Naive thymus-derived CD8-positive, alpha-beta T cell (primary cell): ENCODE measurements at places on chromosomes 3 and 15.
A peak's percentile ranks its signal among the peaks of the same experiment; 100 is the strongest.

GRCh38 chr3:94234177-94234788 lies 171.4 kb downstream of the NSUN3 start:
- no peak overlapping the region for H3K27ac ChIP-seq
- DNase-seq: no peak
- H3K4me1 ChIP-seq: no peaks in the 10 kb centered on the region
- no peak overlapping the region for H3K4me3 ChIP-seq
- no peaks in the 10 kb centered on the region for H3K36me3 ChIP-seq
- peaks cover 5% of the 10 kb centered on the region for H3K27me3 ChIP-seq

GRCh38 chr15:65254356-65254755 lies 32.3 kb downstream of the PARP16 start:
- no peaks in the 10 kb centered on the region for H3K27me3 ChIP-seq
- no peak for DNase-seq
- no peak overlapping the region for H3K27ac ChIP-seq
- no peak overlapping the region for H3K4me3 ChIP-seq
- peaks cover 20% of the 10 kb centered on the region for H3K4me1 ChIP-seq

GRCh38 chr3:137761099-137761562 lies 3.0 kb upstream of the SOX14 start:
- no peak overlapping the region for H3K4me3 ChIP-seq
- no peak overlapping the region for H3K27ac ChIP-seq
- H3K27me3 ChIP-seq: peaks cover 53% of the 10 kb centered on the region
- peaks cover 5% of the 10 kb centered on the region for H3K36me3 ChIP-seq
- H3K4me1 ChIP-seq: peaks cover 9% of the 10 kb centered on the region
- DNase-seq: no peak

DNA sequence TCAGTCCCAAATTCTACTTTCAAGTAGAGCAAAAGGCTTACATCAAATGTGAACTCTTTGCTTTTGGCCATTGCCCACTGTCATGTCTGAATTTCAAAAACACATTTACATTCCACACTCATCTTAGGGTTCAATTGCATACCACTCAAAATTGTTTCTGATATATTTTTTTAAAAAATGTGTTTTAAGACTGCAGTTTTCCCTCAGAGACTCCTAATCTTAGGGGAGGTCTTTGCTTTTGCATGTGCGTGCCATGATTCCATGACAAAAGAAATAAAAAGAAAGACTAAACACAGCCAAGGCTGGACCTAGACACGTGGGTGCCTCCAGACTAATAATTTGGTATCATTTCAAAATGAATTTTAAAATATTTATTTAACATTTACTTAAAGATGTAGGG lies 396.8 kb upstream of the RASGRP1 start:
- H3K27ac ChIP-seq: no peak overlapping the region
- peaks cover 2% of the 10 kb centered on the region for H3K27me3 ChIP-seq
- DNase-seq: no peak
- H3K36me3 ChIP-seq: no peaks in the 10 kb centered on the region
- H3K4me3 ChIP-seq: no peak overlapping the region
- H3K4me1 ChIP-seq: no peaks in the 10 kb centered on the region

GRCh38 chr3:50417637-50418033 lies 58.3 kb upstream of the TMEM115 start:
- peaks cover 3% of the 10 kb centered on the region for H3K4me1 ChIP-seq
- no peaks in the 10 kb centered on the region for H3K36me3 ChIP-seq
- no peaks in the 10 kb centered on the region for H3K27me3 ChIP-seq
- no peak overlapping the region for H3K27ac ChIP-seq
- no peak overlapping the region for H3K4me3 ChIP-seq
- DNase-seq: no peak

GRCh38 chr3:4401441-4401840 lies 65.6 kb downstream of the SUMF1 start:
- H3K36me3 ChIP-seq: peaks cover 76% of the 10 kb centered on the region
- no peak overlapping the region for H3K4me3 ChIP-seq
- no peak overlapping the region for H3K27ac ChIP-seq
- H3K27me3 ChIP-seq: no peaks in the 10 kb centered on the region
- peaks cover 4% of the 10 kb centered on the region for H3K4me1 ChIP-seq

DNA sequence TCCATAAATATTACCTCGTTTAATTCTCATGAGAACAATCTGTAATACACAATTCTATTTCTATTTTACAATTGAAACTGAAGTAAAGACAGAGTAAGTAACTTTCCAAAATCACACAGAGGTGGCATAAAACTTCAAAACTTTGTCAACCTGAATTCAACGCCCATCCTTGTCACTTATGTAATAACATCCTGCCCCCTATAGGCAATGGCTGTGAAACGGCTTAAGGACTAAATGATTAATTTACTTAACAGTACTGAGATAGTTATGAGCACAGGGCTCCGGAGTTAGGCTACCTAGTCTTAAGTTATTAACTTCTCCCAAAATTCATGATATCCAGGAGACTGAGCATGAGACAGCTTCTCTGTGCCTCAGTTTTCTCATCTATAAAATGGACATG lies 293.1 kb upstream of the CHRM5 start:
- no peaks in the 10 kb centered on the region for H3K36me3 ChIP-seq
- no peak overlapping the region for H3K4me3 ChIP-seq
- H3K4me1 ChIP-seq: no peaks in the 10 kb centered on the region
- no peak overlapping the region for H3K27ac ChIP-seq
- no peak for DNase-seq

DNA sequence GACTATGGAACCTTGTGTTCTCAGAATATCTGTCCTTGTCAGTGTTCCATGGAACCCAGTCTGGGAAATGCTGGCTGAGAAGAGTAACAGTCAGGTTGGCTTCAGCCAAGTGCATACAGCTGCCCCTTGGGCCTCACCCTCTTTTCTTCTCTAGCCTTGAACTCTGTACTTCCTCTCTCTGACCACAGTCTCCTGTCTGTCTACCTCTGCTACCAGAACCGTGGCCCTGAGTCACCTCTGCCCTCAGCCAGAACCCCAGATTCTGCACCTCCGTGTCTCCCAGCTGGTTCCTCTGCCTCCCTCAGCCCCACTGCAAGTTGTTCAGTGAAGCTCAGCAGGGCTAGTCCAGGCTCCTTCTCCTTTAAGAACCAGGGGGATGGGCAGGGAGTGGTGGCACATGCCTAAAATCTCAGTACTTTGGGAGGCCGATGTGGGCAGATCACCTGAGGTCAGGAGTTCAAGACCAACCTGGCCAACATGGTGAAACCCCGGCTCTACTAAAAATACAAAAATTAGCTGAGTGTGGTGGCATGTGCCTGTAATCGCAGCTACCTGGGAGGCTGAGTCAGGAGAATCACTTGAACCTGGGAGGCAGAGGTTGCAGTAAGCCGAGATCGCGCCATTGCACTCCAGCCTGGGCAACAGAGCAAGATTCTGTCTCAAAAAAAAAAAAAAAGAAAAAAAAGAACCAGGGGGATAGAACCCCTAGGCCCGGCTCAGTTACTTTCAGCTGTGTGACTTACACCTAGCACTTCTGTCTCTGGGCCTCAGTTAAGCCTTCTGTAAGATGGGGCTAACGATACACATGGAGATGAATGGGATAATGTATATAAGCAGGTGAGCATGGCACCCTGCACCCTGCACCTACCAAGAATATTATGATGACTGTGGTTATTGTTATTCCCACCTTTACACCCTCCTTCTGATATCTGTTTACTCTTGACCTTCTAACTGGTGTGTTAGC lies 24.3 kb upstream of the TATDN2 start:
- no peak for DNase-seq
- peak overlapping the region; percentile 60 for H3K4me3 ChIP-seq
- H3K27ac ChIP-seq: peak overlapping the region; percentile 70
- no peaks in the 10 kb centered on the region for H3K27me3 ChIP-seq
- peaks cover 18% of the 10 kb centered on the region for H3K4me1 ChIP-seq
- H3K36me3 ChIP-seq: peaks cover 28% of the 10 kb centered on the region

DNA sequence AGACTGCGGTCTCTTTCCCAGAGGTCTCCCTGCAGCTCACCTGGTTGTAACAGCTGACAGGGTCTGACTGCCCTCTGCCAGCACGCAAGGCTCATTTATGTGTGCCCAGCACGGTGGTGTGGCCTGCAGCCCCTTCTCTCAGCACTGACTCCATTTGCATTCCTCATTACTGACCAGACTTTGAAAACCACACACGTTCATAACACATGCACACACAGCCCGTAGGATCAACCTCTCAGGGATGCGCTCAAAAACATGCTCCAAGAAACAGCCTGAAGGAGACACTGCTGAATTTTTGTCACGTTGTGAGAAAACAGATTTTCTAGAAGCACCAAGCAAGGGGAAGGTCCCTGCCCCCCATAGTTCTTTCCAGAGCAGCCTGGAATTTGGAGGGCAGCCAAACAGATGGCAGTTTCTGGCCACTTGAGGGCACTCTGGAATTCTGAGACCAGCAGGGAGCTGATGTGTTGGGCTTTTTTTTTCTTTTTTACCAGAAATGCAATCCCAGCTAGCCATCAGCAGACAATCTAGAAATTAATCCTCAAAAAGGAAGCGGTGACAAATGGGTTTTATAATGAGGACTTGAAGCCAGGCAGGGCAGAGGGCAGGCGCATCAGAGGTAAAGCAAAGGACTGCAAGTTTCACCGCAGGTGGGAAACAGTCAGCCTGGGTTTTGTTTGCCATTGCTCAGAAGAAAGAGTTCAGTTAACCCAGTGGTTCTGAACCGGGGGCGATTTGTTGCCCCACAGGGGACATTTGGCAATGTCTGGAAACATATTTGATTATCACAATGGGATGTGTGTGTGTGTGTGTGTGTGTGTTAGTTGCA lies 170.5 kb upstream of the PROK2 start:
- no peaks in the 10 kb centered on the region for H3K27me3 ChIP-seq
- H3K27ac ChIP-seq: no peak overlapping the region
- no peaks in the 10 kb centered on the region for H3K36me3 ChIP-seq

DNA sequence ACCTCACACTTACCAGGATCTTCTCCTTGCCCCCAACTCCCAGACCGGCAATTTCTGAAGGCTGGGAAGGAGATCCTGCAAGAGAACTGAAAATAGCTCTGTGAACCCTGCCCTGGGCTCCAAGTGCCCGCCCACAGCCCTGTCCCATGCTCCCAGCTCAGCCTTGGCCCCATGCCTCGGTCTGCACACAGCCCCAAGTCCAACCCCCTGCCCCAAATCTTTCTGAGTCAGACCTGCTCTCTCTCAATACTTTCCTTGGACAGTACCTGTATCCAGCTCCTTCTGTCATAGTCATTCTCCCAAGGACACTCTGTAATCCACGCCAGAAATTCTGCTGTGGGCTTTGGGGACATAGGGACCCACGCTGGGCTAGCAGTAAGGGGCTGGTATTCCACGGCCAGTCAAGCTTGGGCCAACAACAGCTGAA lies 6.3 kb upstream of the SMAD3 start:
- H3K4me3 ChIP-seq: no peak overlapping the region
- H3K4me1 ChIP-seq: peaks cover 7% of the 10 kb centered on the region
- no peak overlapping the region for H3K27ac ChIP-seq

GRCh38 chr3:194715022-194715800 lies 29.5 kb downstream of the FAM43A start:
- no peak for DNase-seq
- peaks cover 15% of the 10 kb centered on the region for H3K4me1 ChIP-seq
- H3K27ac ChIP-seq: no peak overlapping the region
- H3K27me3 ChIP-seq: no peaks in the 10 kb centered on the region

- no peaks in the 10 kb centered on the region for H3K36me3 ChIP-seq
- H3K4me3 ChIP-seq: no peak overlapping the region
- peak overlapping the region; percentile 11 for H3K27ac ChIP-seq
- DNase-seq: no peak
Observed at GRCh38 chr3:23372285-23372684, 169.2 kb downstream of the UBE2E2 start.

- H3K27ac ChIP-seq: no peak overlapping the region
- no peaks in the 10 kb centered on the region for H3K36me3 ChIP-seq
- DNase-seq: no peak
- H3K4me3 ChIP-seq: no peak overlapping the region
- H3K4me1 ChIP-seq: no peaks in the 10 kb centered on the region
- peaks cover 4% of the 10 kb centered on the region for H3K27me3 ChIP-seq
Observed at GRCh38 chr3:49619649-49620048, 54.5 kb upstream of the APEH start.

- H3K27ac ChIP-seq: no peak overlapping the region
- no peak for DNase-seq
- H3K27me3 ChIP-seq: no peaks in the 10 kb centered on the region
- H3K36me3 ChIP-seq: peaks cover 23% of the 10 kb centered on the region
- no peaks in the 10 kb centered on the region for H3K4me1 ChIP-seq
- H3K4me3 ChIP-seq: no peak overlapping the region
Observed at GRCh38 chr3:179398574-179399231, 51.2 kb downstream of the MFN1 start.

DNA sequence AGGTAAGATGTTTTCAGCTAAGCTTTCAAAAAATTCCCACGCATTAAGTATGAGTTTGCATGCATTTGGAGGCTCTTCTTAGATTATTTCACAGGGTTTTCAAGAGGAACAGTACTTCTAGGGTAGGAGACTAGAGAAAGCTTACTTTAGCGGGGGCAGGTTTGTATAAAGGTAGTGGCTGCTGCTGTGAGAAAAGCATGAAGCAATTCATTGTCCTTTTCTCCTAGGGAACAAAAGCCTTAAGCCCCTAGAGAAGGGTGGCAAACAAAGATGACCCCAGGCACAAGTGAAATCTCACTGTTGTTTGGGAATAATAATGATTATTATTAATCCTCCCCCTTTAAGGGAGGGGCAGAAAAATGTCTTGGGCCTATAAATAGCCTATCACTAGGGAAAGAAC lies 310.7 kb downstream of the DIPK2A start:
- H3K27ac ChIP-seq: no peak overlapping the region
- DNase-seq: no peak
- H3K36me3 ChIP-seq: no peaks in the 10 kb centered on the region
- H3K4me3 ChIP-seq: no peak overlapping the region

GRCh38 chr3:50342813-50343633 lies 2.4 kb upstream of the RASSF1 start:
- no peaks in the 10 kb centered on the region for H3K27me3 ChIP-seq
- peak overlapping the region; percentile 96 for H3K27ac ChIP-seq
- no peak for DNase-seq
- H3K36me3 ChIP-seq: peaks cover 2% of the 10 kb centered on the region

GRCh38 chr15:50017522-50017921 lies 101.5 kb downstream of the ATP8B4 start:
- H3K36me3 ChIP-seq: no peaks in the 10 kb centered on the region
- no peak overlapping the region for H3K27ac ChIP-seq
- no peak overlapping the region for H3K4me3 ChIP-seq
